ENCODE measurements at places on chromosomes 4 and X. TPM values are rescaled to one million over a fixed set of nuclear protein-coding genes. Genes with fewer than 3 reads are reported as not detected.

GRCh38 chr4:48963042-48963679 lies 22.9 kb upstream of the CWH43 start:
- peak; percentile 89 for DNase-seq

GRCh38 chr4:44210750-44211149 lies 237.9 kb downstream of the KCTD8 start:
- no peak for DNase-seq

DNA sequence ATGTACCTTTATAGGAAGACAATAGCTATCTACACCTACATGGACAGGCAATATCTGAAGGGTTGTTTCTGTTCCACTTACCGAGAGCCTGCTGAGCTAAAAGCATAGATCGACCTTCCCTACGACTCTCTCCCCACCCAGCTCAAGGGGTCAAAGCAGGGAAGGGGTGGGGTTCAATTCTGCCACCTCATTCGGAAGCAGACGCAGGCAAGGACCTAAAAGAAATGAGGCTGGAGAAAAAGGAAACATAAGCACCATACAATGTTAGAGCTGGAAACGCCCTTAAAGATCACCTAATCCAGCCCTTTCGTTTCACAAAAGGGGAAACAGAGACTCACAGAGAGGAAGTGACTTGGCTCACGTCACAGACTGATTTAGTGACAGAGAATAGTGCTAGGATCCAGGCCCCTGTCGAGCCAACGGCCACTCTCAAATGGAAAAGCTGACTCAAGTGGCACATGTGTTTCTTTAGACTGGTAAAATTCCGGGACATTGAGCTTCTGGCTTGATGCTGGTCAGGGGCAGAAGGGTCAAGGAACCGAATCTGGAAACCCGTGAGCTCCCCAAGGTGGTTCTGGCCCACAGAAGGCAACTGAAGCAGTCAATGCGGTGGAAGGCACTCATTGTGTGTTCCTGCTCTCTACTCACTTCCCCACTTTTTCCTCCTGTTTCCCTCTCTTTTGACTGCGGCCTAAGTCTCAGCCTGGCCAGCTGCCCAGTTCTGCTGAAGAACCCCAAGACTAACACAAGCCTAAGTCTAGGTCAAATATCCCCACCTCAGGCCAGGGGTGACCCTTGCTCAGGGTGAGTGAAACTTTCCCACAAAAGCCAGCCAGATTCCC lies 7.5 kb downstream of the SEPTIN6 start:
- DNase-seq, result peak; percentile 75

DNA sequence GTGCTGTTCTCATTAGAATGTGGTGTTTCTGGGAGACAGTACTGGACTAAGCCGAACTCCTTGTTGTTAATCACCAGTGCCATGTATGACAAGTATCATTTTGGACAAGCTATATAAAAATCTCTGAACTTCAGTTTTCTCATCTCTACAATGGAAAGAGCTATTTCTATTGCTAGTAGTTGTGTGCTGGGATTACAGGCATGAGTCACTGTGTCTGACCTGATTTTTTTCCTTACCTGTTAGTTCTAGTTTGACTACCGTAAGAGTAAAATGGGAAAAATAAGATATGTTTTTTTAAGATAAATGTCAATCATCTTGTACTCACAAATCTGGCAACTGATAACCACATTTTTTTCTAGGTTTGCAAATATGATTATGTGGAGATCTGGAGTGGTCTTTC lies 192.3 kb downstream of the TLL1 start:
- no peak for DNase-seq

- DNase-seq, result no peak
Measured at GRCh38 chr4:8742546-8742945, 129.1 kb downstream of the HMX1 start.

DNA sequence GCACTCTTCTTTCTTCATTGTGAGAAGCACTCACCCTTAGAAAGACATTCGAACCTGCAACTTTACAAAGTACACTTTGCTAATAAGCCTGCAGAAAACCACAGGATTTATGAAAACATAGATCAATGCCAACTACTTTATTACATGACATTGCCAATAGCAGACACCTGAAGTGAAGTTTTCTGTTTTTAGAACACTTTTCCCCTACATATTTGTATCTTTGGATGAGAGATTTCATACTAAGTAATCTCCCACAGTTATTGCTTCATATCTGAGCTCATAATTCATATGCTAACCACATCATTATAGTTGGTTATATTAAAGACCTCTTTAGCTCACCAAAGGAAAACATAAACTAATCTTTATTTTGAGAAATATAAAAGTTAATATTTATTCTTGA lies 276.5 kb upstream of the CTSO start:
- DNase-seq, result no peak

DNA sequence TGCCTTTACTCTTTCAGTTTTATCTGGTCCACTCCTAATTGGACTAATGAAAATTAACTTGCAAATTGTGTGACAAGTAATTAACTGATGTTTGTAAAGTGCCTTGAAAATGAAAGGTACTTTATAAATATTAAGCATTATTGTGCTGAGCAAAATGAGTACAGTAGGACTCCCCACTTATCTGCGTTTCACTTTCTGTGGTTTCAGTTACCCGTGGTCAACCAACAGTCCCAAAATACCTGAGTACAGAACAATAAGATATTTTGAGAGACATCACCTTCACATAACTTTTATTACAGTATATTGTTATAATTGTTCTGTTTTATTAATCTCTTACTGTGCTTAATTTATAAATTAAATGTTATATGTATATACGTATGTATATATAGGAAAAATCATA lies 27.4 kb upstream of the JADE3 start:
- DNase-seq, result no peak

- no peak for DNase-seq
Measured at GRCh38 chr4:68466185-68466584, 18.9 kb downstream of the TMPRSS11E start.

- DNase-seq, result no peak
Measured at GRCh38 chr4:169144061-169144600, 126.6 kb downstream of the SH3RF1 start.

DNA sequence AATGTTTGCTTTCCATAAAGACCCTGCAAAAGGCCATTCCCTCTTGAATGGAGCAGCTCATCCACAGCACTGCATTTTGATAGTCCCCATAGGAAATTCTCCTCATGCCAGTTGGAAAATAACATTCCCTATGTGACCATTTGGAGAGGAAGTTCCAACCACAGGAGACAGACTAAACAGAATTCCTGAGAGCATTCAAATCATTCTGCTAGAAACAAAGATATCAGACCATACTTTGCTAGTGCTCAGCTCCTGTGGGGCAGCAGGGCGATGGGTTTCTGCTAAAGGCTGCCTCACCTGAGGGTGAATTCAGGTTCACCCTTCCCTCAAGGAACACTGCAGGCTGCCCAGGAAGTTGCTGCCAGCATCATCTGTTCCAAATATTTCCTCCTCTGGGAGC lies 58.8 kb downstream of the LNX1 start:
- DNase-seq, result no peak

- peak; percentile 30 for DNase-seq
Measured at GRCh38 chr4:127604949-127605709, 27.6 kb upstream of the INTU start.

- no peak for DNase-seq
Measured at GRCh38 chr4:182062936-182063335, 180.3 kb upstream of the TENM3 start.

DNA sequence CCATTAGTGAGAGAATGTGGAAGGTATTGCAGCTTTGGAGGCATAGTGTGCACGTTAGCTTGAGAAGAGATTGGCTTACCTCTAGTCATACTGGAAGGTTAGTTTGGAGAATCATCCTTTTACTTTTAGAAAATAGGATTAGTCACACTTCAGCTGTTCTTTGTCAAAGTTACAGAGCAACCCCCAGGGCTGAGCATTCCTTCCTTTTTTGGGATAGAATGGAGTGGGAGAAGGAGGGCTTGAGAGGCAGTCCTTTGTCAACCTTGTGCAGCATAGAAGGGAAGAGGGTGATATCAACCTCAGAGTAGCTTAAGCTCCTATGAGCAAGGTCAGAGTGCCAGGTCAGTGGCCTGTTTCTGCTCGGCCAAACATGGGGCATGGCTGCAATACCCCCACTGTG lies 8.6 kb upstream of the MBNL3 start:
- no peak for DNase-seq

GRCh38 chrX:45806410-45807121 lies 605.9 kb upstream of the DIPK2B start:
- DNase-seq, result no peak

DNA sequence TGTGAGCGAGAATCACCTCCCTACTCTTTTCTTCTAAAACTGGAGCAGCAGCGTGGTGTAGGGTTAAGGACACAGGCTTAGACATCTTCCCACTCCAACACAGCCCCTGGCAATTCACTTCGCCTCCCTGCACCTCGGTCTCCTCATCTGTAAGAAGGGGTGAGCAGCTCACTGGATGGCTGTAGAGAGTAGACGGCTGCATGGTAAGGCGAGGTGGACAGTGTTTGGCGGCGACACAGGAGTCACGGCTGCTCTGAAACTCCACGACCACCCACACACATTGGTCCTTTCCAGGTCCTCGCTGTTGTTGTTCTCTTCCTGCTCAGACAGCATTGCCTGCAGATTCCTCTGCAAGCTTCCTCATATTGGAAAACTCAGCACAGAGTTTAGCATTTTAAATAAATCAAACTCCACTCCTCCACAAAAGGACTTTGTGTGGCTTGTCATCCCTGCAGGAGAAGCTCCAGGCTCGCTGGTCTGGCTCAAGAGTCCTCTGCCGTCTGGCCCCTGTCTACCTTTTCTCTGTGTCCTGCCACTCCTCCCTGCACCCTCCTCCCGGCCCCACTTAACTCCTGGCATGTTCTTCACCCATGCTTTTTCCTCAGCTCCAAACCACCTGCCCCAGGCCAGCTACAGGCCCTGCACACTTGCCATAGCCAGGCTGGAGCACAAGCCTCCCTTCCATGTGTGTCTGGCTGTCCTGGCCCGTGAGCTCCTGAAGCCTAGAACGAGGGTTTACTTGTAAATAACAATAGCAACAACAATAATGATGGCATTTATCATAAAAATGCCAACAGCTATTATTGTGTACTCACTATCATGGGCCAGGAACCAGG lies 41.3 kb upstream of the CRMP1 start:
- no peak for DNase-seq

DNA sequence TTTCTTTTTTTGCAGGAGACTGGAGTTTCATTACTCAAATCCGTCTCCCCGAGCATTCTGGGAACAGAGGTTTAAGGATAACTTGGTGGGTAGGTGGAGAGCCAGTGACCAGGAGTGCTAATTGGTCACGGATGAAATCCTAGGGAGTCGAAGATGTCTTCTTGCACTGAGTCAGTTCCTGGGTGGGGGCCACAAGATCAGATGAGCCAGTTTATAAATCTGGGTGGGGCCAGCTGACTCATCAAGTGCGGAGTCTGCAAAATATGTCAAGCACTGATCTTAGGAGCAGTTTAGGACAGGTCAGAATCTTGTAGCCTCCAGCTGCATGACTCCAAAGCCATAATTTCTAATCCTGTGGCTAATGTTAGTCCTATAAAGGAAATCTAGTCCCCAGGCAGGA lies 741.3 kb downstream of the PCDH7 start:
- no peak for DNase-seq

DNA sequence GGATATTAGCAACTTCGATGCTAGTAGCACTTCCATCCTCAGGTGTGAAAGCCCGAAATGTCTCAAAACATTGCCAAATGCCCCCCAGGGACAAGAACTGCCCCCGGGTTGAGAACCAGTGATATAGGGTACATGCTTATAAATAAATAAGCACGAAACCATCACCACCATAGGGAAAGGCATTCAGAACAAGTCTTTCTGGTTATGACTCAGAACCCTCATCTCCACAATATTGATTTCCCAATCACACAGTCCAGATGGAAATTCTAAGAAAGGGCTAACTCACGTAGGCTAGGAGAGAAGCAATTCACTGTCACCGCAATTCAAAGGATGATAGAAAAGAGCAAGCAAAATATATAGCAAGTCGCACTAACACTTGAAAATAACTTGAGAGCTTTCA lies 84.8 kb downstream of the ANOS1 start:
- no peak for DNase-seq

DNA sequence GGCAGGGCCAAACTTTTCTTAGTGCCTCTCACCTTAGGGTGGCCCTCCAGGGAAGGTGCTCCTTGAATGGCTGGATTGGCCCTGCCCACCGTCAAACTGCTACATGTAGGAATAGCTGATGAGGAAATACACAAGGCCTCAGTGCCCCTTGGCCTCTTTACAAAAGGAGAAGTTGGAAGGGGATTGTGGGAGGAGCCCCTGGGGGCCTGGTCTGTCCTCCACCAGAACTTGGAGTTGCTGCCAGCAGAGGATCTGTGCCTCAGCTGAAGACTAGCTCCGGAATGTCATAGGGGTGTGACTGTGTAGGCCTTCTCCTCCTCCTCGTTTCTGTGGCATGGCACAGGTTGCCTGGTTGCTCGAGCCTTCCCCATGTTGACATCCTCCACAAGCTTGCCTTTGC lies 142.7 kb downstream of the AMMECR1 start:
- no peak for DNase-seq

- DNase-seq, result no peak
Measured at GRCh38 chrX:53184836-53185235, 40.2 kb downstream of the KDM5C start.

- peak; percentile 87 for DNase-seq
Measured at GRCh38 chr4:13548984-13549546, 4.8 kb upstream of the NKX3-2 start.

DNA sequence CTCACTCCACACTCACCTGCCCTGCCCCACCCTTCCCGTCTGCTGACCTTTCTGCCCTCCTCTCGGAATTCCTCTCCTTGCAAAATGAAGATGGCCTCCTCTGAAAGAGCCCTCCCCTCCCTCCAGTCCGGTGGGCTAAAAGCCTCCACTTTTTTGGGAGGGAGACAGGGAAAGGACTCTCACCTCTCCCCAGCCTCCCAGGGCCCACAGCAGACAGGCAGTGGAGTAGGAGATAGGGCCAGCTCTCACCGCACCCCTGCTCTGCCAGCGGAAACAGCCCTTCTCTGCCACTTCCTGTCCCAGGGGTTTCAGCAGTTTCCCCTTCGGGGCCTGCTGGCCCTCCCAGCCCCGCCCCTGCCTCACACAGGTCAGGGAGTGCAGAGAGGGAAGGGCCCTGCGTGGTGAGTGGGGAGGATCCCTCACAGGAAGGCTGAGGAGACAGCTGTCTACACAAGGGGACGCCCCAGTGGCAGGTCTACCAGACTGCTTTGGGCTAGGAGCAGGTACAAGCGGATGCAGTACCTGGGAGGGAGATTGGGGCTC lies 18.2 kb downstream of the ELF4 start:
- DNase-seq, result peak; percentile 88

- no peak for DNase-seq
Measured at GRCh38 chrX:46665232-46666152, 91.9 kb downstream of the CHST7 start.

- no peak for DNase-seq
Measured at GRCh38 chrX:56232221-56233082, at the start of gene KLF8. Gene KLF8 (plus strand): TSS chrX:56232356. CDS start chrX:56233335, 979 bp downstream.

- DNase-seq, result no peak
Measured at GRCh38 chr4:177282284-177282835, 27.3 kb upstream of the NEIL3 start.

- no peak for DNase-seq
Measured at GRCh38 chr4:42306221-42307109, 90.8 kb upstream of the SHISA3 start.

The TEX13C gene
- not detected for total RNA-seq

The TSPAN6 gene
- not detected for total RNA-seq

The CXCL1 gene
- not detected for total RNA-seq

The LGI2 gene
- not detected for total RNA-seq

The ZNF827 gene
- 42.9 TPM for total RNA-seq

The CAPN6 gene
- not detected for total RNA-seq

The POLN gene
- total RNA-seq, result 3.5 TPM

The VEGFC gene
- total RNA-seq, result not detected

The TMSB15A gene
- total RNA-seq, result not detected

The TMEM255A gene
- not detected for total RNA-seq

Data from OCI-LY7 (cell line).